ENCODE measurements at places on chromosomes 6 and 20. TPM values are rescaled to one million over a fixed set of nuclear protein-coding genes. Genes with fewer than 3 reads are reported as not detected.

DNA sequence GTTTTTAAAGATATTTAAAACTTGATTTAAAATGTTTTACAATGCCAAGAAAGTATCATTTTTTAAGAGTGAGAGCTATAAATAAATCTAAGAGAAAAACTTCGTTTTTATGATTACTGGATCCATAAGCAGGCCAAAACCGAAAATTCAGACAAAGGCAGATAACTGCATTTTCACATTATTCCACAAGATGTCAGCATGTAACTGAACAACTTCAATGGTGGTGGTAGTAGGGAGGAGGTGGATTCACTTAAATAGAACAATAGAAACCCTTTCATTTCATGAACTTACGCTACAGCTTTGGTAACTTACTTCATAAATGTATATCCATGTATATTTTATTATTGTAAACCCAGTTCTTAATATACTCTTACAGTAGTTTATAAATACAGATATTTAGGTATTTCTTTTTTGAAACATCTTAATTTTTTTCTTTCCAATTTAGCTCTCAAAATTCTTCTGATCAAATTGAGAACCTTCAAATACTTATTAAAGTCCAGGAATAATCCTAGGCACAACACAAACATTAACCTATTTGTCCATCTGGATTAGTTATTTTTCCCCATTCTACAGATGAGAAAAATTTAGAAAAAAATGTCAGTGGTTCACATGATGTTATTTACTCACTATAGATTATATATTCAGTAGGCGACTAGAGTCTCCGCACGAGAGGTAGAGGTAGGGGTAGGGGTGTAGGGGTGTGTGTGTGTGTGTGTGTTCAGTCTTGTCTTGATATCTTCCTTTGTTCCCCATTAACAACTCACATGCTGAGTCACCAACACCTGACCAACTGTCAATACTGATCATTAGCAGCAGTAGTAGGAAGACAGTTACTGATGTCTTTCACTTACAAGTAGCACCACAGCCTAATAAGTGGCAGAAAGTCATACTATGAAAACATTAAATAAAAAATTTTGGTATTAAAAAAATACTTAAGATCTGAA is 111.5 kb downstream of the ARHGAP18 start:
- no peak for DNase-seq
- no peaks in the 10 kb centered on the region for H3K27me3 ChIP-seq
- no peaks in the 10 kb centered on the region for H3K36me3 ChIP-seq
- H3K4me3 ChIP-seq: no peak overlapping the region

DNA sequence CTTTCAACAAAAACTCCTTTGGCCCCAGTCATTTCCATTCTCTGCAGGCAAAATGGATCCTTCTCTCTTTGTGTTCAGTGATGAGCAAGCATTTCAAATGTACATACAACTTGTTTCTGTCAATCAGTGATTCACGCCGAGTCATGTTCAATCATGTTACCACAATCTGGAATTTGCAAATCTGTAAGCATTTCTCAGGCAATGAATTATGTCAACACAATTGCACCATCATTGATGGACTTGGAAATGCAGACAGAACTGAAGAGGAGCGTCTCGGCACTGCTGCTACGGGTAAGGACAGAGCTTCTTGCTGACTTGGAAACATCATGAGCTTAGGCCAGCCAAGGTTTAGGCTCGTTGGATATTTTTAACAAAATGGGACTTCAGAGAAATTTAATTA is 132.8 kb upstream of the AGPAT4 start:
- H3K27ac ChIP-seq: no peak overlapping the region
- no peaks in the 10 kb centered on the region for H3K27me3 ChIP-seq
- no peak overlapping the region for H3K4me3 ChIP-seq
- no peak for DNase-seq

GRCh38 chr20:37353285-37353849 is 7.4 kb downstream of the SRC start:
- DNase-seq: no peak
- H3K4me3 ChIP-seq: no peak overlapping the region
- no peaks in the 10 kb centered on the region for H3K27me3 ChIP-seq
- H3K36me3 ChIP-seq: no peaks in the 10 kb centered on the region
- H3K4me1 ChIP-seq: peaks cover 19% of the 10 kb centered on the region

GRCh38 chr6:107977283-107977682 is 19.3 kb upstream of the SEC63 start:
- H3K27me3 ChIP-seq: no peaks in the 10 kb centered on the region
- H3K36me3 ChIP-seq: no peaks in the 10 kb centered on the region
- DNase-seq: no peak
- no peak overlapping the region for H3K4me3 ChIP-seq
- H3K4me1 ChIP-seq: no peaks in the 10 kb centered on the region
- no peak overlapping the region for H3K27ac ChIP-seq

DNA sequence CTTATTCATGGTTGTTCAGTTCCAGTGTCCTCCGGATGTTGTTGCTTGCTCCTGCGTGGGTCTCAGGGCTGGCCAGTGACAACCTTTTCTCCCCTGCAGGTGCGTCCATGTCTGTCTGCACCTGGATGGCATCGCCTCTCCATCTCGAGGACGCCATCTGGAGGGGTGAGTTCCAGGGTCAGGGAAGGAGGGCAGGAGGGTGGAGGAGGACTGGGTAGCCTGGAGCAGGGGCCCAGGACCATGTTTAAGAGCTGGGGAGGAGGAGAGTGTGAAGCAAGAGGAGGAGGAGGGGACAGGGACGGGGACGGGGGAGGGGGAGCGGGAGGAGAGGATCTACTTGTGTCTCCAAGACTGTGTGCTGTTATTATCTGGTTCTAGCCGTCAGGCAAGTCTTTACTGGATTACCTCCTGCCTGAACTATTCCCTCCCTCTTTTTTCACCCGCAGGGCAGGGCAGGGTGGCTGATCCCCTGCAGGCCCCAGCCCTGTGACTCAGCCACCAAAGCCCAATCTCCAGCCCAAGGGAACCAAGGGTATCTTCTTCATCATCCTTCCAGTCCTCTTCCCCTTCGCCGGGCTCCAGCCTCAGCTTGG is 32.2 kb upstream of the TULP1 start:
- peaks cover 5% of the 10 kb centered on the region for H3K27me3 ChIP-seq
- H3K27ac ChIP-seq: no peak overlapping the region
- H3K4me3 ChIP-seq: no peak overlapping the region

The GSTA3 gene
- total RNA-seq: not detected

- no peaks in the 10 kb centered on the region for H3K27me3 ChIP-seq
- DNase-seq: no peak
- no peak overlapping the region for H3K27ac ChIP-seq
- no peaks in the 10 kb centered on the region for H3K4me1 ChIP-seq
Observed at GRCh38 chr20:23587631-23588030, 18.1 kb downstream of the CST9 start.

- DNase-seq: no peak
- H3K36me3 ChIP-seq: no peaks in the 10 kb centered on the region
- H3K27ac ChIP-seq: no peak overlapping the region
- peaks cover 57% of the 10 kb centered on the region for H3K27me3 ChIP-seq
- no peak overlapping the region for H3K4me3 ChIP-seq
- H3K4me1 ChIP-seq: no peaks in the 10 kb centered on the region
Observed at GRCh38 chr20:18265441-18265840, 22.9 kb upstream of the ZNF133 start.

The CBLN4 gene
- not detected for total RNA-seq

GRCh38 chr6:143449082-143449713 is 1.3 kb downstream of the ADAT2 start:
- no peaks in the 10 kb centered on the region for H3K27me3 ChIP-seq
- peaks cover 24% of the 10 kb centered on the region for H3K4me1 ChIP-seq
- no peak for DNase-seq
- H3K27ac ChIP-seq: peak overlapping the region; percentile 73

The PPIL1 gene
- total RNA-seq: 41.9 TPM

DNA sequence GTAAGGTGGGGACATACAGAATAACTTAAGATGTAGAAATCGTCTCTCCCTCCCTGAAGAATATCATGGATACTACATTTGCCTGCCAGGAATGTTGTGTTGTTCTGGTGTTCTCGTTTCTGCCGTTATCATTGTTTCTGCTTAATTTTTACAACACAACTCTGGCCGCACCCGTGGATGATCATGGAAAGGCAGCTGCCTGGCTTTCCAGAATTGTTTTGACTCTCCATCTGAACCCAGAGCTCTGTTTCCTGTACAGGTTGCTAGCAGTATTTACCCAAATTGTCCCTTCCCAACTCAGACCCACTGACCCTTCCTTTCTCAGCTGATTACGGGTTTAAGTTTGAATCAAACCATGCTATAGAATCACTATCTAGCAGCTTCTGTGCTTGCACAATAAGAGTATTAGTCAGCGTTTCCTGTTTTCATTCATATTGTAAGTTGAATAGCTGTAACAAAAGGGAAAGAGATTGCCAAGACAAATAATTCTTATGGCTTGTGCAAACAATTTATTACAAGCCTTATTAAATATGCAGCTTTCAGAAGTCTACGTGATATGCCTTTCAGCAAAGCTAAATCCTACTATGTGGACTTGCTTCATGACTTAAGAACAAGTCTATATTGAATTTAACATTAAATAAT is 139.0 kb downstream of the MTHFD1L start:
- DNase-seq: peak; percentile 36
- H3K36me3 ChIP-seq: no peaks in the 10 kb centered on the region
- H3K27me3 ChIP-seq: no peaks in the 10 kb centered on the region
- peaks cover 10% of the 10 kb centered on the region for H3K4me1 ChIP-seq
- H3K27ac ChIP-seq: peak overlapping the region; percentile 73

The PTK6 gene
- total RNA-seq: 0.29 TPM

DNA sequence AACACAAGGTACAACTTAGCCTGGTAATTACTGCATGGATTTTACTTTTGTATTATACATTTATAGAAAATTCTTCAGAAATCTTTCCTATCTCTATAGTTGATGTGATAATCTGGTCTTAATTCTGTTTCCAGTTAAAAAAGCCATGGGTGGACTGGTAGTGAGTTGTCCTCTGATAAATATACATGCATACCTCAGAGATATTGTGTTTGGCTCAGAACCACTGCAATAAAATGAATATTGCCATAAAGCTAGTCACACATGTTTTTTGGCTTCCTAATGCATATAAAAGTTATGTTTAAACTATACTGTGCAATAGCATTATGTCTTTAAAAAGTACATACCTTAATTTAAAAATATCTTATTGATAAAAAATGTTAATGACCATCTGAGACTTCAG is 708.6 kb upstream of the MARCKS start:
- no peak overlapping the region for H3K27ac ChIP-seq
- H3K36me3 ChIP-seq: no peaks in the 10 kb centered on the region
- no peaks in the 10 kb centered on the region for H3K4me1 ChIP-seq
- H3K4me3 ChIP-seq: no peak overlapping the region

The ZNF831 gene
- total RNA-seq: not detected

GRCh38 chr6:131635384-131636340 is 1.4 kb upstream of the ENPP3 start:
- H3K27ac ChIP-seq: no peak overlapping the region
- DNase-seq: no peak
- no peaks in the 10 kb centered on the region for H3K36me3 ChIP-seq
- H3K4me1 ChIP-seq: no peaks in the 10 kb centered on the region
- H3K4me3 ChIP-seq: no peak overlapping the region
- no peaks in the 10 kb centered on the region for H3K27me3 ChIP-seq

DNA sequence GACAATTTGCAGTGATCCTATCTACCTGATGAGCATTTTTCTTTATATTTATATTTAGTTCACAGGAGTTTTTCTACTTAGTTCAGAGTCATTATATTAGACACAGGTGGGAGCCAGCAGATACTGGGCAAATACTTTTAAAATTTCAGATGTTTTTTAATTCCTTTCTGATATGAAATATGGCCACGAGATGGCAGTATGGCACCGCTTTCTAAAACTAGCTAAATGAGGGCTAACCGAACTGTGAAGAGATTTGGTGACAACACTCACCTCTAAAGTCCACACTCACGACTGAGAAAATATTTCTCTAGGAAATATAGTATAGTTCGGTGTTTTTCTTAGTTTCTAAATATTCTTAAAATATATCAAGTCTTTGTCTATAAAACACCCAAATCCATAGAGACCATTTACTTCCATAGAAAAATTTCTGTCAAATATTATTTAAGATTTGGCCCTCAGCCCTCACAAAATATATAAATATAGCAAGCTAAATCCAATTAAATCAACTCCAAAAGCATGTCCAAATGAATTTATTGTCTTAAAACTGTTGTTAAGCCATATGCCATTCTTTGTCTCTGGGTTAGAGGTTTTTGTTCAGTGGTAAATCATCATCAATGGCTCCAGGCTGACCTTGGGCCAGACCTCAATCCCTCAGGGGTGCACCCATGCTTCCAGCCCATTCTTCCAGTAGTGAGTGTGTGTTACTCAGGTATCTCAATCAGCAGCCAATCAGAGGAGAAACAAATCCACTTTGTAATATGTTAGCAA is 63.6 kb downstream of the HUS1B start:
- H3K36me3 ChIP-seq: peaks cover 68% of the 10 kb centered on the region
- H3K27ac ChIP-seq: no peak overlapping the region

The RIPPLY2 gene
- not detected for total RNA-seq

DNA sequence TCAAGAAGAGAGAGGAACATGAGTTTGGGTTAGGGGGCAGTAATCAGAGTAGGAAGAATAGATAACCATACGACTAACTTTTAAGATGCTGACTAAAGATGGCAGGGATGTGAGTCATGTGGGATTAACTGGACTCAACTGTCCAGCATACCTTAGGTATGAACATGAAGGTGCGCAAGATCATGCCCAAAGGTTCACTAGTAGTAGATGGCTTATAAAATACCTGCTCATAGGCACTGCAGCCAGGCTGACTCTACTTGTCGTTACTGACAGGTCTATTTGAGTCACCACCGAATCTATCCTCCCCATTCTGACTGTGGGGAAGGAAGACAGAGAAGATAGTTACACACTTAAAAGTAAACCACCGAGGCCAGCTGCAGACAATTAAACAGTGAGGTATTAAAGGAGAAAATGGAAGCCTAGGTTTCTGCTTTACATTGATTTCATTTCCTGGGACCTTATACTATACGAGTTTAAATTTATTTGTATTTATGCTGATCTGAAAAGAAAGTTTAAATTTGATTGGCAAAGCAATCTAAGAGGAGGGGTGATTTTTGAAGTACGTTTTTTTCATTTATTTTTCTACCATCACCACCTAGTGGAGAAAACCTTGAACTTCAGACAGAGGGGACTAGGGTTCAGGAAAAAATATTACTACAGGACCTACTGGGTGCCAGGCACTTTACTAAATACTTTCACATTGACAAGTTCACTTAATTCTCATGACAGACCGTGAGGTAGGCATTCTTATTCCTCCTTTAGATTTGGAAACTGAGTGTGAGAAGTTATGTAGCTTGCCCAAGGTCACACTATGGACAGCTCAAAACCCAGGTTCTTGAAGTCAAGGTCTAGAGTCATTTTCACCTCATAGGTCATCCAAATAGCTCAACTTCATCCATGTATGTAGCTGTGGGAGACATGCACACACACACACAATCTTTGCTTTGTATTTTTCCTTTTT is 4.0 kb upstream of the WRNIP1 start:
- no peaks in the 10 kb centered on the region for H3K36me3 ChIP-seq
- no peak overlapping the region for H3K27ac ChIP-seq
- no peaks in the 10 kb centered on the region for H3K4me1 ChIP-seq
- H3K4me3 ChIP-seq: no peak overlapping the region
- H3K27me3 ChIP-seq: no peaks in the 10 kb centered on the region

DNA sequence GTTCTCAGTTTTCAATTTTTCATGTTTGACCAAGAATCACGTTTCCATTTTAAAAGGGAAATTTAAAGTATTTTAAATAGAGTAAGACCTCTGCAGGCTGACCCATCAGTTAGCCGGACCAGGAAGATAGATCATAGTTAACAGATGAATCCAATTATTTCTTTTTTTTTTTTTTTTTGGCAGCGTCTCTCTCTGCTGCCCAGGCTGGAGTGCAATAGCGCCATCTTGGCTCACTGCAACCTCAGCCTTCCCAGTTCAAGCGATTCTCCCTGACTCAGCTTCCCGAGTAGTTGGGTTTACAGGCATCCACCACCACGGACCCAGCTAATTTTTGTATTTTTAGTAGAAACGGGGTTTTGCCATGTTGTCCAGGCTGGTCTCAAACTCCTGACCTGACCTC is 256.7 kb upstream of the CNR1 start:
- no peak overlapping the region for H3K4me3 ChIP-seq
- no peak overlapping the region for H3K27ac ChIP-seq
- H3K36me3 ChIP-seq: no peaks in the 10 kb centered on the region
- no peaks in the 10 kb centered on the region for H3K27me3 ChIP-seq

Measured in heart left ventricle (tissue), 16 donors.